ENCODE measurements at places on chromosomes 5 and 9.
A peak's percentile ranks its signal among the peaks of the same experiment; 100 is the strongest.

DNA sequence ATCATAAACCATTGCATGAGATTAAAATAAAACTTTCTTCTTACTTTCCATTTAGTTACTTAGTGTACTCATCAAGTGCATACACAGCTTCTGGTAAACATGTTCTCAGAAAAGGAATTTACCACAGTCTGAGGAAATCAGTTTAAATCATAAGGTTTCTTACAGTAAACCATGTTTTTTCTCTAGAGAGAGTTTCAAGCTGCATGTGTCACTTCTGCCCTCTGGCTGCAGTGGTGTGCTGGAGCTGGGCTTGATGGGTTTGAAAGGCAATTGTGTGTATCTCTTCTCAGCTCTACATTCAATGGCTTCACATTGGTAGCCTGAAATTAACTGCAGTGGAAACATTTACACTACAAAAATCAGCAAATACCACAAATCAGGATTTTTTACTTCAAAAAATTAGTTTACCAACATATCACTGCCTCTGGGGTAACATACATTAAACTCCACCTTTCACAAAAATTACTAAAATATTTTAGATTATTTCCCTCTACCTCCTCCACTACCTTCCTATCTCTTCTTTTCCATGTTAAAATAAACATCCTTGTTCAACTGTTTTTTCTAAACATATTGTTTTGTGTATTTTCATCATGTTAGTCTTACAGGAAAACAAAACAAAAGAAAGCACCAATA lies 414.3 kb downstream of the ANXA1 start:
- peak; percentile 4 for DNase-seq

DNA sequence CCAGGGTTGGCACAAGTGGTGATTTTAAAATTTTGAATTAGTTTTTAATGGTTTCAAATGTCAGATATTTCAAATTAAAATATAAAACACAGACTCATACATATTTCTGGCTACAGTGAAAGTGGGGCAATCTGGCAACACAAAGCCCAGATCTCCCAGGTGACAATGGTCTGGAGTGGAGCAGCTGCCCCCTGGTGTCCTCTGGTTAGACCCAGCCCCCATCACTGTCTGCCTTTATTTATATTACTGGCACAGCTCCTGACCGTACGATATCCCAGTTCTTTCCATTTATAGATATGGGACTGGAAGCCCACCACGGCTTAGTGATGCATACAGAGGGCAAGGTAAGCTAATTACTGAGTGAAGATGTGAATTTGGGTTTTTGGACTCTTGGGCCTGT lies 37.3 kb downstream of the MACIR start:
- no peak for DNase-seq

GRCh38 chr5:134994560-134995156 lies 27.0 kb downstream of the CATSPER3 start:
- DNase-seq = no peak

GRCh38 chr9:2000314-2000713 lies 14.8 kb upstream of the SMARCA2 start:
- DNase-seq = no peak

- DNase-seq = peak; percentile 39
Observed at GRCh38 chr9:135144581-135145170, 57.2 kb downstream of the OLFM1 start.

- DNase-seq = no peak
Observed at GRCh38 chr5:115755675-115756074, 60.8 kb downstream of the CDO1 start.

DNA sequence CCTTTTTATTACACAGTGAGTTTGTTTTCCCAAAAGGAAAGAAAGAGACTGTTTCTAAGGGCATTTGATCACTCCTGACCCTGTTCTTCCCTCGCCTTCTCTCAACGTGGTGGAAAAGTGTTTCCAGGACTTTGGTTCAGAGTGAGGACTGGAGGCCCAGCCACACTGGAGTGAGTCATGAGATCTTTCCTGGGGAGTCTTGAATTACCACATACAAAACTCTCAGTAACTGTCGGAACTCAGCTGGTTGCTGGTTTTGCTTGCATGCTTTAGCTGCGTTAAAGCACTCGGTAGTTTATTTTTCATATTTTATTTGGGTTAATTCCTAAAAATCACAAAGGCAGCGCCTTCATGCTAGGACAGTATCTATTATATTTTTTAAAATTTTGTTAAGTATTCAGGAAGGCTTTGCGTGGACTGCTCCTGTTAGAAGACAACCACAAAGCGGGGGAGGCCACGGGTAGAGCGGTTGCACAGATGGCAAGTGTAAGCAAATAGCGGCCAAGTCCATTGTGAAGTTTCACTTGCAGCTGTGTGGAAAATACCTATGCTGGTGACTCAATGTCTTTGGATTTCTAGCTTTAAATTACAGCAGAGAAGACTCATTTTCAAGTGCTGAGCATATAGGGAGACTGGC lies 77.7 kb downstream of the ARSB start:
- DNase-seq = peak; percentile 28

DNA sequence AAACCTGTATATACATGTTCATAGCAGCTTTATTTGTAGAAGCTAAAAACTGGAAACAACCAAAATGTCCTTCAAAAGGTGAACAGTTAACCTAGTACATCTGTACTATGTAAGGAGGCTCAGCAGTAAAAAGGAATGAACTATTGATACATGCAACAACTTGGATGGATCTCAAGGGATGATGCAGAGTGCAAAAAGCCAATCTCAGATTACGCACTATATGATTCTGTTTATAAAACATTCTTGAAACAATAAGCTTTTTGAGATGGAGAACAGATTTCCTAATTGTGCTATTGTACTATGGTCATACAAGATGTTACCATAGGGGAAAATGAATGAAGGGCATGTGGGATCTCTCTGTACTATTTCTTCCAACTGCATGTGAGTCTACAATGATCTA lies 88.9 kb downstream of the PAM start:
- DNase-seq = no peak

- DNase-seq = no peak
Observed at GRCh38 chr5:24235946-24236345, 408.8 kb downstream of the CDH10 start.

- DNase-seq = no peak
Observed at GRCh38 chr5:133238426-133239205, 186.8 kb downstream of the HSPA4 start.

DNA sequence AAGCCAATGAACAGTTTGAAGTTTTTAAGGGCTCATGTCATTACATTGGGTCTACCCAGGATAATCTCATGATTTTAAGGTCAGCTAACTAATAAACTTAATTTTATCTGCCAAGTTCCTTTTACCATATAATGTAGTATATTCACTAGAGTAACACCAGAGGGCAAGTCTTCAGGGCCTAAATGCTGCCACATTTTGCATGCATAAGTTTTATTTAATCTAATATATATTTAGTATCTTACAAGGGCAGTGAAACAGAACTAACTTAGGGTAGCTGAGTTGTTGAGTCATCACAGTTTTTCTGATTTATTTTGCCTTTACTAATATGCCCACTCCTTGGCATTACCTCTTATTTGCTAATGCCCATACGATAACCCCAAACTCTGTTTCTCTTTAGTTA lies 8.1 kb upstream of the APC start:
- DNase-seq = no peak

- peak; percentile 65 for DNase-seq
Observed at GRCh38 chr5:174724484-174725260, at the start of gene MSX2. MSX2 (plus strand) TSS chr5:174724582; CDS start chr5:174724660, 78 bp downstream.

DNA sequence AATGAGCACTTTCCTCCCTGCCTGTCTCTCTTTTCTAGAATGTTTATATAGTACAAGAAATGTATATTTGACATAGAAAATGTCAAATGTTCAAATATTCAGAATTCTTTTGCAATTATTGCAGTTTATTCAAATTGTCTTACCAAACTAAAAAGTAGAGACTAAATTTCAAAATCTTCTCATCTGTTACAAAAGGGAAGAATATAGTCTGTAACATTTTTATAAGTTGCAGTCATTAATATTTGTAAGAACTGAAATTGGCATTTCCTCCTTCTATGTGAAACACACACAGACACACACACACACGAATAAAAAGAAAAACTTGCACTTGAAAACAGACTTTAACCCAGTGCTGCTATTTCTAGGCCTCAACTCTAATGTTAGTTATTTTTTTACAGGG lies 56.4 kb downstream of the NR3C1 start:
- no peak for DNase-seq

DNA sequence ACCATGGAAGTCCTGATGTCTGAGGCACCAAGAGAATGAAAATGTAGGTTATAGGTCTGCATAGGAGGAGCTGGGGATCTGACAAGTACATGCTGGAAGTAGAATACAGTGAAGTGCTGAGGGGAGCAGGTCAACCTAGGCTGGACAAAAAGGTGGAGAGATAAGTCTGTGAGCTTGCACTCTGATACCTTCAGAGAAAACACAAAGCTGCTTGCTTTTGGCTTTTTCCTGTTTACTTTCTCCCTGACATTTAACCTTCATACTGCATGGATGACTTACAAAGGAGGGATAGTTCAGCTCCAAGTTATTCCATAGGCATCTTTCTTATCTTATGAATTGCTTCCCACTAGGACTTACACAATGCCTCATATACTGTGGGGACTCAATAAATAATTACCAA lies 256.7 kb upstream of the NREP start:
- no peak for DNase-seq

- DNase-seq = peak; percentile 59
Observed at GRCh38 chr9:74645007-74645639, 148.0 kb downstream of the RORB start.

- DNase-seq = no peak
Observed at GRCh38 chr5:78855026-78855425, 130.1 kb downstream of the ARSB start.

- peak; percentile 79 for DNase-seq
Observed at GRCh38 chr9:129070696-129071525, 10.0 kb upstream of the DOLPP1 start.

GRCh38 chr9:37486616-37487548 lies 1.1 kb downstream of the POLR1E start:
- peak; percentile 33 for DNase-seq

GRCh38 chr5:137734331-137734730 lies 1.6 kb downstream of the KLHL3 start:
- DNase-seq = peak; percentile 33

- DNase-seq = no peak
Observed at GRCh38 chr5:38529955-38530646, 26.3 kb downstream of the LIFR start.

GRCh38 chr5:149820536-149821510 lies 90.7 kb downstream of the PPARGC1B start:
- no peak for DNase-seq

DNA sequence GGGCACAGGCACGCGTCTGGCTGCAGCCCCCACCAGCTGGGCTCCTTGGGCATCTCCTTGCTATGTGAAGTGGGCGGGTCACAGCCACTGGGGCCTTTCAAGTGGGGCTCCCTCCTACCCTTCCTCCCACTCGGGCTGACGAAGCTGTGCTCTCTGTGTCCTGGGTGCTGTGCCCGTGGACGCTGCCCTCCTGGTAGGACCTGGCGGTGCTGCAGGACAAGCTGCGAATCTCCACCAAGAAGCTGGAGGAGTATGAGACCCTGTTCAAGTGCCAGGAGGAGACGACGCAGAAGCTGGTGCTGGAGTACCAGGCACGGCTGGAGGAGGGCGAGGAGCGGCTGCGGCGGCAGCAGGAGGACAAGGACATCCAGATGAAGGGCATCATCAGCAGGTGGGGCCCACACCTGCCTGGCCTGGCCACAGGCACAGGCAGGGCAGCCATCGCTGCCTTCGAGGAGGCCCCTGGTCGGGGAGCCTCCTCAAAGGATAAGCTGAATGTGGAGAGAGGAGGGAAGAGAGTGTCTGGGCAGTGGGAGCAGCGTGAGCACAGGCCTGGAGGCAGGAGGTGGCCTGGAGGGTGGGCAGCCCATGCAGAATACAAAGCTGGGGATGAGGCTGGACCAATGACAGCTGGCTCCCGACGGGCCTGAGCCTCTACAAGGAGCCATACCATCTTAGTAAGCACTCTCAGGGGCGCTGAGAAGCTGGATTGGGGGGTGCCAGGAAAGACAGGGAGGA lies 124.7 kb downstream of the DAB2IP start:
- DNase-seq = no peak

- DNase-seq = peak; percentile 66
Observed at GRCh38 chr5:77876316-77876715, 100.2 kb upstream of the TBCA start.

DNA sequence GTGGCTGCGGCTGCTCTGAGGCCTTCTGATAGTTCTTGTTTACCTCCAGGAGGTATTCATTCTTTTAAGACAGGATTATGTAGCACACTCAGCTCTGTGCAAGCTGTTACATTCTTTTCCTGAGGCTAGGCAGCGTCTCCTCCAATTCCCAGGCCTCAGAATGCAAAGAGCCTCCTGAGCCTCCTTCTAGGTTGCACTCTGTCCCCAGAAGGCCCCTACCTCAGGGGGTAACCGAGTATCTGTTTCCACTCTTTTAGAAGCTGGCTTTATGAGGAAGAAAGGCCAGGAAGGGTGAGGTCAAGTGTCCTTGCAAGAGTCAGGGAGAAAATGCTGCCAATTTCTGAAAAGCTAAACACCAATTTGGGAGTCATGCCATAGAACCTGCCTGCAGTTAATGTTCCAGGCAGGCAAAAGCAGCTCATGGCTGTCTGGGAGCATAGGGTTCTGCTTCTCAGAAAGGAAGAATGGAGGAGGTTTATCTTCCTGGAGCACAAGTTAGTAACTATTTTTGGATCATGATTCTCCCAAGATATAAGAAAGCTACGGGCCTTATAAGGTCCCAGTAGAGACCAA lies 178.9 kb downstream of the SEMA6A start:
- DNase-seq = no peak

GRCh38 chr5:54610197-54610944 lies 92.8 kb downstream of the SNX18 start:
- DNase-seq = peak; percentile 30

DNA sequence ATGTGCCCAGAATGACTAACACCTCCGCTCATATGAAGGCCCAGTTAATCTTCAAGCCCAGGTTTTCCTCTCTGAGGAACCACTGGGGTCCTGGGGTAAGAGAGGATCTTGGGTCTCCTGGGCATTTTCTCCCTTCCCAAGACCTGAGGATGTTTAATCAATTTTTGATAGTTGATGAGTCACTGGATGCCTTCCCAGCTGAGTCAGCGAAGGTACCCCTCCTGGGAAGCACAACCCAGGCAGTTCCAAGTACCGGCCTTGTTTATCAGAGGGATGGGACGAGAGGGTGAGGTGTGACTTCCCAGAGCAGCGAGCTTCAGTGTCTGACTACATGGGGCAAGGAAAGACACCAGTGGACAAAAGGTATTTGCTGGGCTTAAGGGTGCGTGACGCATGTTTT lies 119.6 kb upstream of the IL12B start:
- no peak for DNase-seq

DNA sequence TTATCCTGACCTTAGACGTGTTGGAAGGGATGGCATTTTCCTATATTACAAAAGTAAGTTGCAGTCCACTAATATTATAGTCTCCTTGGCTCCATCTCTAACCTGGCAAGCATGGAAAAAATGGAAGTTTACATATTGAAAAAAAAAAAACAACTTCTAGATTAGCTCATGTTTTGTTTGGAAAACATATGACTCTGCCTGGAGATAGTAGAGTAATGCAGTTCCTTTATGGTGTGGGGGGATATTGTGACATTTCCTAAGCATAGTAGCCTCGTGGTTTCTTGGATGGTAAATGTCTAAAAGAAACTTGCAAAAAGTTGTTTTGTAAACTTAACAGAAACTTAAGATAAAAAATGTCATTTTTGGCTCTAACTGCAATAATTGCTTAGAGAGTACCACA lies 244.4 kb upstream of the FBXL7 start:
- no peak for DNase-seq
